CMK (cell line): ENCODE measurements at places on chromosomes 7 and 10.

- no peak for DNase-seq
Measured at GRCh38 chr7:154832557-154833138, 170.3 kb downstream of the PAXIP1 start.

DNA sequence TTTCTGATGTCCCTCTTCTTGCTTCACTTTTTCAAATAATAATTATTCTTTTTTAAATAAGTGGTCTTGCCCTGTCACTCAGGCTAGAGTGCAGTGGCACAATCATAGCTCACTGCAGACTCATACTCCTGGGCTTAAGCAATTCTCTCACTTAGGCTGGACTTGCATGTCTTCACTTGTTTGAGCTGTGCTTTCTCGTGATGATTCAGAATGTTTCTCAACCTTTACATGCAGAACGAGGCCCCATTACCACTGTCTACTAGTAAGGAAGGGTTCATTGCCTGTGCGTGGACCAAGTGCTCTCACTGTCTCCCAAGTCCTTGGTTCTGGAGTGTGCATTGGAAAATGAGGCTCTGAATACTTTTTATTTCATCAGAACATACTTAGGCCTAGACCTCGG lies 468.6 kb upstream of the COBL start:
- no peak for DNase-seq

GRCh38 chr10:8121201-8121890 lies 66.9 kb downstream of the GATA3 start:
- DNase-seq: no peak

DNA sequence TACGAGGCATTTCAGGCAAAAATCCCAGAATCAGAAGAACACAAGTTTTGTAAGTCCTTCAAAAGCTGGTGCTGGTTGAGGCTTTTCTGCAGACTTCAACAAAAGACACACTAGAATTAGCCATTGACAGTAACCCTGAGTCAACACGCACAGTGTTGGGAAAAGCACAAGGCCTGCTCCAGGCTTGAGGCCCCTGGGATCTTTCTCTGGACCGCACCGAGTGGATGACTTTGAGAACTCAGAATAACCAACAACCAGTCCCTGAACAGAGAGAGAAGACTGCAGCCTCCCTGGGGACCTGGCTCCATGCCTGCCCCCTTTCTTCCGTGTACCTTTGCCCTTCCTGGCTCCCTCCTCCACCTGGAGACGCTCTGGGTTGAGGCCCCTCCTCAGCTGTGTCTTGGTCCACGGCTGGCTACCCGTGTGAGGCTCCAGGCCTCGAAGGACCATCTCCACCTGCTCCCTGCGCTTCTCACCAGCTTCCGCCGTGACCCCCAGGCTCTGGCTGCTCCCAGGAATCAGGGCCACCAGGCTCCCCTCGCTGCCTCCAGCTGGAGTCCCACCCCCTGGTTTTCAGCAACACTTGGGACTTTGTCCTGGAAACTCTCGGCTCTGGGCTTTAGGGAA lies 28.4 kb downstream of the DIP2C start:
- DNase-seq: no peak

- no peak for DNase-seq
Measured at GRCh38 chr7:116502201-116503096, 2.9 kb downstream of the CAV2 start.
